Vagina (tissue), 2 donors: ENCODE measurements at places on chromosomes 13 and 19.

- no peaks in the 10 kb centered on the region for H3K27me3 ChIP-seq
- no peaks in the 10 kb centered on the region for H3K36me3 ChIP-seq
- H3K27ac ChIP-seq: no peak overlapping the region
- H3K4me1 ChIP-seq: no peaks in the 10 kb centered on the region
These were observed 71.7 kb downstream of the POSTN start for GRCh38 chr13:37526710-37527473.

GRCh38 chr13:110346661-110347067, 39.6 kb downstream of the COL4A2 start:
- no peaks in the 10 kb centered on the region for H3K36me3 ChIP-seq
- no peak for DNase-seq
- no peak overlapping the region for H3K27ac ChIP-seq
- no peaks in the 10 kb centered on the region for H3K27me3 ChIP-seq

- no peak overlapping the region for H3K27ac ChIP-seq
- no peak overlapping the region for H3K4me3 ChIP-seq
- DNase-seq: no peak
These were observed 1416.5 kb upstream of the SPRY2 start for GRCh38 chr13:81757348-81757970.

GRCh38 chr19:51525651-51526050, 5.8 kb downstream of the SIGLEC6 start:
- no peaks in the 10 kb centered on the region for H3K4me1 ChIP-seq
- no peak overlapping the region for H3K27ac ChIP-seq
- H3K27me3 ChIP-seq: no peaks in the 10 kb centered on the region
- H3K4me3 ChIP-seq: no peak overlapping the region
- no peak for DNase-seq
- H3K36me3 ChIP-seq: no peaks in the 10 kb centered on the region

GRCh38 chr13:41244556-41244955, 18.8 kb downstream of the MTRF1 start:
- H3K4me1 ChIP-seq: peaks cover 15% of the 10 kb centered on the region
- peak overlapping the region; percentile 79 for H3K27ac ChIP-seq
- no peaks in the 10 kb centered on the region for H3K27me3 ChIP-seq
- DNase-seq: no peak
- H3K4me3 ChIP-seq: no peak overlapping the region

DNA sequence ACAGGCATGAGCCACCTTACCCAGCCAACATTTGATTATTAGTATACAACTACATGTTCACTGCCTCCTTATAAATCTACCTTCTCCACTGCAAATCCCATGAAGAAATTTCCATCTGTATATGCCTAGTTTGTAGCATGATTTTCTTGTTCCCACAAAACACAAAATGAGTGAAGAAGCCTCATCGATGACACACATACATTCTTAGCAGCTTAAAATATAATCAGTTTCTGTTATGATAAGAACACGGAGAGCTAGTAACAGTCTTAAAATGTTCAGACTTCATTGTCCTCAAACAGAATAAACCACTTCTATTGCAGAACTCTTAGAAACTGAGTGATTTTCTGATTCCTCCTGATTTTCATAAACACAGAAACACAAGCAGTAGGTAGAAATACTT, 740.5 kb downstream of the PCDH9 start:
- H3K4me3 ChIP-seq: no peak overlapping the region
- H3K4me1 ChIP-seq: no peaks in the 10 kb centered on the region
- no peak overlapping the region for H3K27ac ChIP-seq
- DNase-seq: no peak
- no peaks in the 10 kb centered on the region for H3K36me3 ChIP-seq

- H3K27me3 ChIP-seq: no peaks in the 10 kb centered on the region
- no peak for DNase-seq
- no peak overlapping the region for H3K4me3 ChIP-seq
- H3K4me1 ChIP-seq: no peaks in the 10 kb centered on the region
- no peak overlapping the region for H3K27ac ChIP-seq
These were observed 747.2 kb downstream of the OLFM4 start for GRCh38 chr13:53775807-53776206.

GRCh38 chr13:90246687-90247345, 1100.7 kb upstream of the MIR17HG start:
- DNase-seq: no peak
- no peaks in the 10 kb centered on the region for H3K36me3 ChIP-seq
- H3K4me3 ChIP-seq: no peak overlapping the region
- no peaks in the 10 kb centered on the region for H3K27me3 ChIP-seq
- no peaks in the 10 kb centered on the region for H3K4me1 ChIP-seq

DNA sequence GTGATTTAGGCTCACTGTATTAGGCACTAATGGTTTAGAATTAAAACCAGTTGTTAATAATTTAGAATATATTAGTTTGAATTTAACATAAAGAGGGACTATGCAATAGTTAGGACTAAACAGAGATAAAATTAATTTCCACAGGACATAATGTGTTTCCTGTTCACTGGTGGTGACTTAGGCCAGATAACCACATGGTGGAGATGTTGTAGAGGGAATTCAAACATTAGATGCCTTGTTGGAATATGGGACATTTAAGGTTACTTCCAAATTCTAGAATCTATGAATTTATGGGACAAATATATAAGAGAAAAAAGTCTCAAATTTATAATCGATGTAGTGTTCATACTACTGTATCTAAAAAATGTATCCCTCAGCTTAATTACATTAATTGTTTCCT, 615.5 kb upstream of the KLHL1 start:
- H3K27ac ChIP-seq: no peak overlapping the region
- DNase-seq: no peak
- no peaks in the 10 kb centered on the region for H3K4me1 ChIP-seq
- H3K36me3 ChIP-seq: no peaks in the 10 kb centered on the region
- H3K4me3 ChIP-seq: no peak overlapping the region
- H3K27me3 ChIP-seq: no peaks in the 10 kb centered on the region

DNA sequence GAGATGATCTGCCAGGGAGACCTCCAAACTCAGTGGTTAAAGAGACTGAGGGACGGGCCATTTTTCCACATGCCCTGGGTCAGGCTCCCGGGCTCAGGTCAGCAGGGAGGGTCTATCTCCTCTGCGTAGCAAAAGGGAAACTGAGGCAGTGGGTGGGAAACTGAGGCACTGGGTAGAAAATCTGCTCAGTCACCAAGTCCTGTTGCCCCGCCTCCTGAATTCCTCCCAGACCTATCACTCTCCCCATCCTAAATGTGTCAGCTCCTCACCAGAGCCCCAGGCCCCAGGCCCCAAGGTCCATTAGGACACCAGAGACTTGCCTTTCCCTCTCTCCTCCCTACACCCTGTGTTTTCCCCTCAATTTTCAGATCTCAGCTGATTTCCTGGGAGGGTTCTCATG, 2.4 kb downstream of the CD320 start:
- H3K4me1 ChIP-seq: peaks cover 32% of the 10 kb centered on the region
- H3K27me3 ChIP-seq: no peaks in the 10 kb centered on the region
- no peak overlapping the region for H3K27ac ChIP-seq
- no peak for DNase-seq

DNA sequence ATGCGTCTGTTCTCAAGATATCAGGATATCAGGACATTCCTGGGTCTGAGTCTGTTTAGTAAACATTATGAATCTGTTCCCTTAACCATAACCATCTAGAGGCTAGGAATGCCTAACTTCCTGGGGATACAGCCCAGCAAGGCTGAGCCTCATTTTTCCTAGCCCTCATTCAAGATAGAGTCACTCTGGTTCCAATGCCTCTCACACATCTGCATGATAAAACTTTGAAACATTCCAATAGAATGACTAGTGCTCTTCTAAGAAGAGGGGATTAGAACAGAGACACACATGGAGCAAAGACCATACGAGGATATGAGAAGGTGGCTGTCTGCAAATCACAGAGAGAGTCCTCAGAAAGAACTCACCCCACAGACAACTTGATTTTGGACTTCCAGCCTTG, 20.6 kb upstream of the CABP5 start:
- H3K4me1 ChIP-seq: no peaks in the 10 kb centered on the region
- H3K4me3 ChIP-seq: no peak overlapping the region
- H3K36me3 ChIP-seq: no peaks in the 10 kb centered on the region
- DNase-seq: no peak

DNA sequence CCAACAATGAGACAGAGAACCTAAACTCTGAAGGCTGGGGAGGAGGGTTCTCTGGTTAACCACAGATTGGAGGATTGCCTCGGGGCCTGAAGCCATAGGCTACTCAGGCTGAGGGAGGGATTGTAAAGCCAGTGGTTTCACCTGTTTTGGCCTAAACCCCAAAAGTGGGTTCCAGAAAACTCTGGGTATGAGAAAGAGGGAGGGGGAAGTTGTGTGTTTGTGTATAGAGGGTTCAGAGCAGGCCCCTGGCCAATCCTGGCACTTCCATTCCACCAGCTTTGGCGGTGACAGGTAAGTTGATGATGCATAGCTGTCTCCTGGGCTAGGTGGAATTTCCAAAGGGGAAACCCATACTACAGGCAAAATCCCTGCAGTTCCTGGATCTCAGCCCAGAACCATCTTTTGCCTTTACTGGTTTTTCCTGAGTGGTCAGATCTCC, 13.5 kb upstream of the CCDC97 start:
- peaks cover 49% of the 10 kb centered on the region for H3K4me1 ChIP-seq
- H3K27me3 ChIP-seq: no peaks in the 10 kb centered on the region
- peak overlapping the region; percentile 69 for H3K27ac ChIP-seq
- DNase-seq: no peak
